Inflammatory macrophage treated with lipopolysaccharide for 1 hour (primary cell): ENCODE measurements at places on chromosomes 13 and 19.

DNA sequence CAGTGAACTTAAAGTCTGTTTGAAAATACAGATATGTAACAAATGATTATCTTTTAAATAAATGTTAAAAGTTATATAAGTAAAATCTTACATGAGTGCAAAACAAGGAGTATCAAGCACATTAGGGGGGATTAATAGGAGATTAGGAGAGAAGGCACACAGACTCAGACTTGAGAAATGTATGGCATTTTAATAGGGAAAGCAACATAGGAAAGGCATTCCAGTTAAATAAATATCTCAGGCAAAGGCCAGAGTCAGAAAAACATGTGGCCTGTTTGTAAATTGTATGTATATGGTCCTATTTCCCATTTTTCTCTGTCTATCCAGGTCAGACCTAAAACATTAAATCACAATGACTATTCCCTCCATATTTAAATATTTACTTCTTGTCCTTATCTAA is 462.7 kb downstream of the GPC6 start:
- no peak for DNase-seq

DNA sequence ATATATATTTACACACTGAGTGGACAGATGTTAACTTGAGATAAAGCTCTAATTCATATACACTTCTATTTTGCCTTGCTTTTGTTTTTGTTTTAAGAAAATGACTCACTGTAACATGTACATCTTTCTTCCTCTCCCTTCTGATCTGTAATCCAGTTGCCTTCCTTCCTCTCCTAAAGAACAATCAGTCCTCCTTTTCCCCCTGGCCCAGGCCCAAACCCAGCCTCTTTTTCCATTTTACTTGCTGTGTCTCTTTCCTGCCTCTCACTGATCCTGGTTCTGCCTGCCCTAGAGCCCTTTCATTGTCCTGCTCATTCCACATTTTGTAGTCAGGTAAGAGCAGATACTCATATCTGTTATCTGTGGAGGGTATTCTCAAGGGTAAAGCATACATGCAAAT is 50.8 kb downstream of the ZAR1L start:
- DNase-seq: no peak

- no peak for DNase-seq
Measured at GRCh38 chr19:45027371-45027770, 11.5 kb upstream of the CLASRP start.

DNA sequence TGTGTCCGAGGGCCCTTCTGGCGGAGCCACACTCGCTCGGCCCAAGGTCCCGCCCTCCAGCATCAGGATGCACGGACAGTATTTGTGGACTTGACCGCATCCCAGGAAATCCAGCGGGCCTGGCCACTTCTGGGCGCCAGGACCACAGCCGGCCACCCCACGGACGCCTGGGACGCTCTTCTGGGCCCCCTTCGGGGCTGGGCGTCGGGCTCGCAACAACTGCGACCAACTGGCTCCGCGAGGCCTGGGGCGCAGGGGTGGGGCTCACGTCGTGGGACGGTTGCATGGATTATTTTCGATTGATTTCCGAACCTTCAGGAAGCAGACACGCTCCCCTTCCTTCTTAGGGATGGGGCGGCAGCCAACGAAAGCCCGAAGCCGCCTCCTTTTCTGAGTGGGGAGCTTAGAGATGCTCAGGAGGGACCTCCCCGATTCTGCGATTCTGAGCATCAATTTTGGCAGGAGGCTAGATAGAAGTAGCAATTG is 521 bp upstream of the NUP58 start:
- DNase-seq: no peak

GRCh38 chr13:27923794-27924528 is 4.2 kb downstream of the PDX1 start:
- DNase-seq: no peak

GRCh38 chr13:97932647-97933046 is 20.8 kb upstream of the IPO5 start:
- no peak for DNase-seq

- no peak for DNase-seq
Measured at GRCh38 chr13:103618151-103618550, 551.9 kb upstream of the SLC10A2 start.

DNA sequence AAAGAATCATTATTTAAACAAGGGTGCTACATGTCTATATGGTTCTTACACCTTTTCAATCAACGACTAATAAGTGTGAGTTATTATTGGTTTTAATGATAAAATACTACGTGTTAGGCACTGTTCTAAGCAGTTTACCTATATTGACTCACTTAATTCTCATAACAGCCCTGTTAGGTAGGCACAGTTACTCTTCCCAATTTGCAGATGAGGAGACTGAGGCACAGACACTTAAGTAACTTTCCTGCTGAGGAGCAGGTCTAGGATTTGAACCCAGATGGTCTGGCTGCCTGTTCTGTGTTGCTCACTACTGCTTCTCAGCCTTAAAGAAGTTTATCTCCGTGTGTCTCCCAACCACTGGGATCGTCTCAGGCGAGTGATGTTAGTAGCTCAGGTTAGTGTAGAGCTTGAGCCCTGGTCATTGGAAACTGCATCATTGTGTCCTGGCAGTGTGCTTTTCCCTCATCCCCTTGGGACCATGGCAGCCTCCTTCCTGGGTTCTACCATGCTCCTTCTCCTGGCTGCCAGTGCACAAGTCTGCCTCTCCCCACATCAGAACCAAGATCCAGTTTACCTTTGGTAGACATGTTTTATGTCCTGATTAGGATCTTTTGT is 10.9 kb downstream of the UBAC2 start:
- no peak for DNase-seq

- DNase-seq: no peak
Measured at GRCh38 chr13:94028650-94029049, 450.8 kb downstream of the DCT start.

GRCh38 chr13:100229603-100230002 is 140.7 kb downstream of the PCCA start:
- no peak for DNase-seq

DNA sequence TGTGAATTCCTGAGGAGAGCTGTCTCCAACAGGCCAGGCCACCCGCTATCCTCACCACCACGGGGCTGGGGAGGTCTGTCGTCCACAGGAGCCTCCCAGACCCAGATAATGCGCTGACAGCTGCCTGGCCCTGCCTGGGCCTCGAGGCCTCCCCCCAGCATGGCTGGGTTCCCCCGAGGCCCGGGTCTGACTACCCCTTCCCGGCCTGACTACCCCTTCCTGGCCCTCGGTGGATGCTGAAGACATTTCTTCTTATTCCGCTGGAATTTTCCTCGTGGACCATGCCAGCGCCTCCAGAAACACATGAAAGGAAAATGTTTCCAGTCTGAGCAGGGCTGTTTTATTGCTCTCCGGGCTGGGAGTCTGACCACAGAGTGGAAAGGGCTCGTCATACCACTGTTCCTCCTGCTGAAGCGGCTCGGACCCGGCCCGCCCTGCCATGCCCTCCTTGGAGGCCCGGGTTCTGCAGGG is 16.8 kb upstream of the COMP start:
- no peak for DNase-seq

GRCh38 chr13:72534951-72535640 is 192.3 kb downstream of the MZT1 start:
- DNase-seq: no peak

DNA sequence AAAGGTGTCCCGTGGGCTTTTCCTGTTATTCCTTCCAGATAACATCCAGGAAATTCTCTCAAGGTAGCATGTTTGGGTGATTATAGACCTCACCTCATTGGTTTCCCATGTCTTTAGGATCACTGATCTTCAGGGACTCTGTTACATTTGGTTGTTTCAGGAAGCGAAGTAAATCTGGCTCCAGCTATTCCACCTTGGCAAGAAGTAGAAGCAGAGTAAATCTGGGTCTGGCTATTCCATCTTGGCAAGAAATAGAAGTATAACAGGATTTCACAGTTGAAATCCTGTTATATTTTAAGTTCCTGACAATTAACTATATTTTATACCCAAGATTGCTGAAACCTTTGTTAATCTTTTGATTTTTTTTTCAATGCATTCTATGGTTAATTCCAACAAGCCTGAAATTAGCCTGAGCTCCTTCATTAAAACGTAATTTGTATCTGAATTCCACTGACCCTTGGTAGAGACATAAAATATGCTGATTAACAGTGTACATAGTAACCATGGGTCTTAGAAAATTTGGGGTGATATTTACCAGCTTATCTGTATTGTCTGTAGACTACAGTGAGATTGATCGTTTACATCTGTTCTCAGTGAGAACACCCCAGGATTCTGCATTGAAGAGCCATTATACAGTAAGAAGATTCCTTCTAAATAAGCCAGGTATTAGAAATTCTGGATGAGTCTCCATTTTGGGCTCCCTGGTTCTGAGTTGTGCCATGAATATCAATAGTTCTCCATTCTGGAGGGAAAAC is 267.6 kb upstream of the SLITRK6 start:
- DNase-seq: no peak

DNA sequence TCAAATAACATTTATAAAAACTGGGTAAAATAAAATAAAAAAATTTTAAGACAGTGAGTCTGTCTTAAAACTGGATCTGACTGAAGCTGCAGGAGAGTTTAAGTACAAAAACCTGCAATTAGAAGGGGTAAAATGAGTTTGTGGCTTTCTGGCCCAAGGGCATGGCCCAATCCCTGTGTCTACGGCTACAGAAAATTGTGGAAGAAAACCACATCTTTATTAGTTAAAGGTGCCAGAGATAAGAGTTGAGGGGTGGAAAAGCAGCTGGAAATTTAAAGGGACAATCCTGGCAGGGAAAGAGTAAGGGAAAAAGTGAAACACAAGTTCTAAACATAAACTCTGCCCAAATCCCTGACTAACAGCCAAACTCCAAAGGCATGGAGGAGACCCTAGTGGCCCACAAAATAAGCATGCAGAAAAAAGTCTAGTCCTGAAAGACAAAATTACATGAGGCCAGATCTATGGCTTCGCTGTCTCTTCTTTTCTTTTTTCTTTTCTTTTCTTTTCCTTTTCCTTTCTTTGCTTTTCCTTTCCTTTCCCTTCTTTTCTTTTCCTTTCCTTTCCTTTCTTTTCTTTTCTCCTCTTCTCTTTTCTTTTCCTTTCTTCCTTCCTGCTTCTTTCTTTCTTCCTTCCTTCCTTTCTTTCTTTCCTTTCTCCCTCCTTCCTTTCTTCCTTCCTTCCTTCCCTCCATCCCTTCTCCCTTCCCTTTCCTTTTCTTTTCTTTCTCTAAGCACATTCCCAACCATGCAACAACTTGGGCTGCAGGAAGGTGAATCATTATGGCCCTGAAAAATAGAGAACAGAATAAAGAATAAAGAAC is 23.5 kb upstream of the DLEU7 start:
- DNase-seq: no peak

- DNase-seq: peak; percentile 38
Measured at GRCh38 chr13:97390941-97391600, 42.9 kb upstream of the RAP2A start.

DNA sequence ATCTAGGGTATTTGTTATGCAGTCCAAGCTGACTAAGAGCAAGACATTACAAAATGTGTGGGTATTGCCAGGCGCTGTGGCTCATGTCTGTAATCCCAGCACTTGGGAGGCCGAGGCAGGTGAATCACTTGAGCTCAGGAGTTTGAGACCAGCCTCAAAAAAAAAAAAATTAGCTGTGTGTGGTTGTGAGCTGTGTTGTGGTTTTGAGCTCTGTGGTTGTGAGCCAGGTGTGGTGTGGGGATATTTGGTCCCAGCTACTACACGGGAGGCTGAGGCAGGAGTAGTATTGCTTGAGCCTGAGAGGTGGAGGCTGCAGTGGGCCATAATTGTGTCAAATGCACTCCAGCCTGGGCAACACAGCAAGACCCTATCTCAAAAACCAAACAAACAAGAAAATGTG is 5.6 kb upstream of the KEAP1 start:
- no peak for DNase-seq
